ENCODE measurements at places on chromosomes 1 and 21.
A peak's percentile ranks its signal among the peaks of the same experiment; 100 is the strongest.

- no peak for DNase-seq
Measured at GRCh38 chr1:53710584-53710983, 28.4 kb downstream of the GLIS1 start.

DNA sequence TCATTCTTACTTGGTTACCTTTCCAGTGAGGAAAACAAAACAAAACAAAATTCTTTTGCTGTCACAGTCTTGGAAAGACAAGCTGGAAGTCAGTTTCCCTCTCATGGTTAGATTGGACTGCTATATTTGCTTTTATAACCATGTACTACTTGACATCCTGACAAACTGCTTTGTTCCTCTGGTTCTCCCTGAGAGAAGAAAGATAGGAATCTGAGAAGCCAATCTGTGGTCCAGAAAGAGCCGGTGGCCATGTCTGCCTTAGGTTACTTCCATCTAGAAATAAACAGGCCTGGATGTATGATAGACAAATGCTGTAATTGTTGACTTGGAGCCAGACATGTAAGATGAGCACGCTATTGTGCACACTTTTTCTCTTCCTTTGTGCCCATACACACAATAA, 330.0 kb downstream of the BRINP3 start:
- DNase-seq, result no peak

- DNase-seq, result no peak
Measured at GRCh38 chr1:39908534-39908933, 6.8 kb upstream of the MYCL start.

DNA sequence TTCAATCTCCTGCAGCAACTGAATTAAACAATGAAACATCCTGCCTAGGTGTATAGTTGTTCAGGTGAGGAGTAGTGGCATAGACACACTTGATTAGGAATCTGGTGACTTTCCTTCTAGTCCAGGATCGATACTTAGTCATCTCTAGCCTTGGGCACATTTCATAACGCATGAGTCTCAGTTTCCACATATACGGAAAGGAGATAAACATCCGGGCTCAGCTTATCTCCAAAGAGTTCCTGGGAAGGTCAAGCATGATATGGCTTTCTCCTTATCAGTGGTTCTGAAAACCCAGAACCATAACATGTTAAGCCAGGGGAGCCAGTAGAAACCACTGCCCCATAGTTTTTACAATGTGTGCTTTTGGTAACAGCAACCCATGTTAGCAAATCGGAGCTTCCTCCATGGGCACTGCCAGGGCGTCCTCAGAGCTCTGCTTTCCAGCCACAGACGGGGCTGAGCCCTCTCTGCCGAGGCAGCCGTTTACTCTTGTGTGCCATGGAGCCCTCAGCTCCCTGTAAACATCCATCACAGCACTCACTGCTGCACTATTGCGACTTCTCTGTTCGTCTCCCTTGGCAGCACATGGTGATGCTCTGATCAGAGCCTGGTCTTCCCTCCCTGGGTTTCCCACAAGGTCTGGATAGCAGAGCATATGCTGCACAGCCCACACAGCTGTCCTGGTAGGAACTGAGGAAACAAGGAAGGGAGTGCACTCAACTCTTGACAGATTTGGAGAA, 34.6 kb downstream of the RUNX1 start:
- no peak for DNase-seq

DNA sequence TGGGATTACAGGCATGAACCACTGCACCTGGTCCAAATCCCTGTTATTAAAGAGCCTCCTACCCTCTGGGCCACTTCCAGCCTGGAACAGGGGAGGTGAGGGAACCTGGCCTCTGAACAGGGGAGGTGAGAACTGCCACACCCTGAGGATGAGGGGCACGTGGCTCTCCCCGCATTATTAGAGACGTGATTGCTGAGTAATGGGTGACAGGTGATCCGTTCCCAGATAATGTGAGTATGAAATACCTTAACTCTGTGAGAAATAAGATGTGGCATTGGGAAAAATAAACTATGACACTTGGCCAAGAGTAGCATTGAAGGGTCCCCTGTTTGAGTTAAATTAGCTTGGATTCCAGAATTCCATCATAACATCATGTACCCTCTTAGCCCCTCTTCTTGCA, 13.6 kb upstream of the SLC25A34 start:
- DNase-seq, result no peak

GRCh38 chr1:175192630-175193526, at the start of gene KIAA0040:
Gene KIAA0040 (minus strand): TSS chr1:175192776. CDS start chr1:175161013, 31,763 bp downstream.
- peak; percentile 3 for DNase-seq

DNA sequence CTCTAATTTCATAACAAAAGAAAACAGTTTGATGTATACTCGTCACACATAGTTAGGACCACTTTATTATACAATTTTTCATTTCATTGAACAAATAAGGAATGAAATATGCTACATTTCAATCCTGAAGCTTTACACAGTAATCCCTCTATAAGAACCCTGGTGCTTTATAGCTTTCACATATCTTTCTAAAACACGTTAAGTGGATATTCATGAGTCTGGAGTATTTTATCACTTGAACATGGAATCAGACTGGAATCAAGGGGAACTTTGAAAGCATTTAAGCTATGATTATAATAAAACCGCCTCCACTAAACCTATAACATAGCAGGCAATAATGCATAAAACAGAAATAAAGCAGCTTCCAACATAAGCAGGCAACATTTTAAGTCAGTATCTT, 476.6 kb downstream of the COL11A1 start:
- DNase-seq, result no peak

GRCh38 chr1:67761730-67762129, 71.5 kb downstream of the GNG12 start:
- no peak for DNase-seq

DNA sequence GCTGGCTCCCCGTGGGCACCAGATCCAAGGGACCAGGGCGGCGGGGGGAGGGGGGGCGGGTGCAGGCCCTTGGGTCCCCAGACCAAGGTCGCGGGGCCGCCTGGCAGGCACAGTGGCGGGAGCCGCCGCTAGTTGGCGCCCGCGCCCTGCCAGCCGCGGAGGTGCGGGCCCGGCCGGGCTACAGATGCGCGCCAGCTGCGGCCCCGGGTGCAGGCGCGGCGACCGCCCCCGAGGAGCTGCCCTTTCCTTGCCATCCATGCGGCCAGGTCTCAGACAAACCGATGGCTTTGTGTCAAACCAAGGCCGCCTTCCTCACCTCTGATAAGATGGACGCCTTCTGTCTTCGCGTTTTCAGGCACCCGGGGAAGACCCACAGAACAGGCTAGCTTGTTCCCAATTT, 2.2 kb upstream of the RUNX3 start:
- DNase-seq, result no peak

GRCh38 chr1:183051546-183051945, 28.3 kb downstream of the LAMC1 start:
- no peak for DNase-seq

GRCh38 chr1:8398086-8398485, 80.2 kb downstream of the SLC45A1 start:
- DNase-seq, result no peak

- DNase-seq, result no peak
Measured at GRCh38 chr1:38789498-38790169, 69.9 kb downstream of the RRAGC start.

GRCh38 chr1:187038784-187039183, 210.0 kb downstream of the PLA2G4A start:
- DNase-seq, result no peak

DNA sequence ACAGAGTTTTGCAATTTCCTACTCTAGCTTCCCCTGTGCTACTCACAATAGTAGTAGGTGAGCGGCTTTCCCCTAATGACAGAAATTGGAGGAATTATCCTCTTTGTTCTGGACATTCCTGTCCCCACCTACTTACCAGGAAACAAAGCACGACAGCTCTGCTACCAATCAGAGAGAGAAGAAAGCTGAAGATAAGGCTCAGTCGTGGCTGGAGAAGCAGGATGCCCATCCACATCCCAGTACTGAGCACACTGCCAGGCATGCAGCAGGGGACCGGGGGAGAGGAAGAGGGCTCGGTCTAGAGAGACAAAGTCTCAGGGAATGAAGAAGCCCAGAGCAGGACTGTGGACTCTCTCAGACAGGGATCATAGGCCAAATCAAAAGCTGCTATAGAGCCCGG, 134.1 kb upstream of the KRTAP19-8 start:
- no peak for DNase-seq

DNA sequence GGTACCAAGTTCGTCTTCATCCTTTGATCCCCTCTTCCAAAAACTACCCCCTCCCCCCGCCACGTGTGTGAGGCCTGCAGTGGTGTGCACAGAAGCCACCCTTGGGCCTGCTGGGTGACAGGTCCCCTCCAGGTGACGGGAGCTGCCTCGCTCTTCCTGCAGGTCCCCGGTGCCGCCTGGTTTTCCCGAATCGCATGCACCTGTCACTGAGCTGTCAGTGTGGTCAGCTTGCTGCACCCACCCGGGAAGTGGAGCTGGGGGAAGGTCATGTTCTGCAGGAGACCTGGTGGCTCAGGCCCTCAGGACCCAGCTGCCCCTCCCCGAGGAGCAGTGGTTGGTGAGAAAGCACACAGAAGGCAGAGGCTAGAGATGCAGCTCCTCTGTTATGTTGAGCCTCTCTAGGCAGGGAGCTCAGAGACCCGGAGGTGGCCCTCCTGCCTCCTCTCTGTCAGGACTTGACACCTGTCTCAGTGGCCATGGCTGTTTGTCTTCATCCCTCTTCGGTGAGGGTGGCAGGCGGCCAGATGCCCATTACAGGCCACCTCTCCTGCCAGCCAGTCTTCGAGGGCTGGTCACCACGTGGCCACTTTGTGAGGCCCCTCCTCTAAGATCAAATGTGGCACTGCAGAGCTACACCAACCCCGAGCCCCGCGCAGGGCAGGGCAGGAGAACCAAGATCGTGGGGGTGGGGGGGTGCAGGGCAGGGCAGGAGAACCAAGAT, 60.9 kb downstream of the SKI start:
- no peak for DNase-seq

GRCh38 chr1:54254055-54254454, 54.1 kb downstream of the MRPL37 start:
- DNase-seq, result no peak

- DNase-seq, result no peak
Measured at GRCh38 chr1:56473582-56474270, 105.6 kb downstream of the PLPP3 start.

DNA sequence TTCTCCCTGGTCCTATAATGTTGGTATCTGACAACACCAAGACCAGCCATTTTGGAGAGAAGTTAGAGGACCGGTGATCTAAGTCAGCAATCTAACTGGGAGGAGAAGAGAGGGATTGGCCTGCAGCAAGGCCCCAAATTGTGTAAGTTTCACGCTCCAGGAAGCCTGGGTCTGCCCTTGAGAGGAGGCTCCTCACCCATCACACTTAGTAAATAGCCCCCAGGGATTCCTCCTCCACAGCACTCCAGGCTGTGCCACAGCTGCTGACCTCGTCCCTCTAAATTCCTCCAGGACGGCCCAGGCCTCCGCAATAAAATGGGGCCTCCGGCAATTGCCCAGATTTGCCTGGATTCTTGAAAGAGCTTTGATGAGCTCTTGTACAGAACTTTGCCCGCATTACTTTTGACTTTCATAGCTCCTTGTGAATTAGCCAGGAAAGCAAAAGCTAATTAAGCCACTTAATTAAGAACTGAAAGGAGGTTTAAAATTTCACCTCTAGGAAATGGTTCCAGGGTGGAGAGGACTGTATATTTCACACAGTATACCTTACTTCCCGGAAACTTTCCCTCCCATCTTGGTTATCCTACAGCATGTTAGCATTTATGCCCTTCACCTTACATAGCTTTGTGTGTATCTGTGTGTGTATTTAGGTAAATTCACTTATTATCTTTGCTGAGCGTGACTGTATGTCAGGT, 90.5 kb downstream of the LAMC2 start:
- no peak for DNase-seq

DNA sequence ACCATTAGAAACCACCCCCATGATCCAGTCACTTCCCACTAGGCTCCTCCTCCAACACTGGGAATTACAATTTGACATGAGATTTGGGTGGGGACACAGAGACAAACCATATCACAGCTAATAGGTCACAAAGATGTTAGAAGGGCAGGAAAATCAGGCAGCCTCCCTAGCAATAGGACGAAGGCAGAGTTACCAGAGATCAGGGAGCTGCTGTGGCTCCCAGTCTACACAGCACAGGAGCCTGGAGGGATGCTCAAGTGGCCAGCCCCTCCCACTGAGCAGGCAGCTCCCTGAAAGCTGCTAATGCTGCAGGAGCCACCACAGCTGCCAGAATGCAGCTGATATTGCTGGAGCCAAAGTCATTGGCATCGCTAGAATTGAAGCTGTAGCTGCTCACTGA, 51.0 kb downstream of the CR1L start:
- no peak for DNase-seq

DNA sequence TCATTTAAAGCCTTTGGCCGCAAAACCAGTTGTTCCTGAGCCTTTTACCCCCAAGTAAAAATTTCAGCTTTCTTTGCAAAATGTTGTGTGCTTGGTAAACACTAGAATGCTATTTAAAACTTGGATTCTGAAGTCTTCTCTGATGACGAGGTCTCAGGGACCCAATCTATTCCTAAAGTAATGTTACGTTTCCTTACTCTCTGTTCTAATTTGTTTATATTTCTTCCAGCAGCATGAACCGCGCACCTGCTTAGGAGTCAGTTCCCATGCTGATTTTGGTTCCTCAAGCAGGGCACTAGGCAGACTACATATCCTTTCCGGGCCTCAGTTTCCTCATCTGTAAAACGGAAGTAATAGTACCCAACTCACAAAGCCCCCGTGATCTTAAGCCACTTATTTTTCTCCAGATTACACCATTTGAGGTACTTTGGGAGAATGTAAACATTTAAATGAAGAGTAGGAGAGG, 969 bp upstream of the ALDH4A1 start:
- no peak for DNase-seq

DNA sequence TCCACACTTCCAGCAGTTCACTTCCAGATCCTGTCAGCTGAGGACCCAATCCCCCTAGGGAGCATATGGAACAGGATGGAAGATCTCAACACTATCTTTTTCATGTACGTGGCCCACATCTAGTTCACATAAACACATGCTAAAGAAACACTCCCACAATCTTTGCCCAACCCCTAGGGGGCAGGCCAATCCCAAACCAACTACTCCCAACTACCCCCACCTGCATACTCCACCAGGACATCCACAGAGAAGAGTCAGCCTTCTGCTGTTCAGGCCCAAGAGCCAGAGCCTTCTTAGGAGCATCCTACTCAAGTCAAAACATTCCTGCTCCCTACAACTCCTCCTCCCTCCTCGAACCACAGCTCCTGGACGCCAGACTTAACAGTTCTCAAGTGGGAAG, 5.6 kb upstream of the SLC5A9 start:
- DNase-seq, result no peak

DNA sequence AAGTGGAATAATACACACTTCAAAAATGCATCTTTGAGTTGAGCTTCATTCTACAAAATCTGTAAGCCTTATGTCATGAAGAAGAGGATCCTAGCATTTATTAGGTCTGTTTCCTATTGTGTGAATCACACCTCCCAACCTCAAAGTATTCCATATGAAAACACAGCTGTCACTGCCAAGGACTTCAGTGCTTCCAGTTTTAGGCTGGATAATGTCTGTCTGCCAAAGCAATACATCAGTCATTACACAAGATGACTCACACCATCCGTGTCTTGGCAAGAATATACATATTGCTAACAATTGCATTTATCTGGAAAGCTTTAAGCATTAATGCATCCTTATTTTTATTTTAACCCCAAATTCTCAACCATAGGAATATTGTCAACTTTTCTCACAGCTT, 125.7 kb upstream of the TMPRSS15 start:
- no peak for DNase-seq

- DNase-seq, result no peak
Measured at GRCh38 chr1:97920276-97920831, 480 bp downstream of the DPYD start.

- no peak for DNase-seq
Measured at GRCh38 chr1:89865498-89866382, 44.9 kb downstream of the LRRC8D start.

- DNase-seq, result no peak
Measured at GRCh38 chr1:38507563-38507962, 352.0 kb downstream of the RRAGC start.

GRCh38 chr1:175150596-175151319, 41.8 kb downstream of the KIAA0040 start:
- no peak for DNase-seq

Data from amygdala (tissue), 56 donors.